Activated T-cell treated with anti-CD3 and anti-CD28 coated beads for 48 hours (primary cell): ENCODE measurements at places on chromosomes 13 and 19.
A peak's percentile ranks its signal among the peaks of the same experiment; 100 is the strongest.

GRCh38 chr19:41501854-41502253 is 58.9 kb downstream of the ERICH4 start:
- DNase-seq = no peak

- no peak for DNase-seq
Measured at GRCh38 chr13:40402931-40403431, 263.5 kb downstream of the FOXO1 start.

DNA sequence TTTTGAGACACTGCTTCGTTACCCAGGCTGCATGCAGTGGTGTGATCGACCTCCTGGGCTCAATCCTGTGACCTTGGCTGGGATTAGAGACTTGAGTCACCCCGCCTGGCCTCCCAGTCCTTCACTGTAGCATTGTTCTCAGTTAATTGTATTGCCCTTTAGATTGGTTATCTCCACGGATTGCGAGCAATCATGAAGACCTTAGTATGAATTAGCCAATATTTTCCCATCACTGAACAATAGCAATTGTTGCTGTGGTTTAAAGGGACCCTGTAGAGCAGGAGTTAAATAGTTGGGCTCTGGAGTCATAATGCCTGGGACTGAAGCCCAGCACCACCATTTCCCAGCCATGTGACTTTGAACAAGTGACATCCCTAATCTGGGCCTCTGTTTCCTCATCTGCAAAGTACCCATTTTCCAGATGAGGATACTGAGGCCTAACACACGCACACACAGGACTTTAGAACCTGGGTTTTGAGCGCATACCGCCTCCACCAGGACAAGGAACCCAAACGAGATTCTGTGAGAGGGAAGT is 8.4 kb downstream of the PPP1R14A start:
- no peak for DNase-seq

- DNase-seq = no peak
Measured at GRCh38 chr19:709196-709964, 645 bp downstream of the PALM start.

- no peak for DNase-seq
Measured at GRCh38 chr19:8630796-8631424, 477 bp downstream of the NFILZ start.

GRCh38 chr19:30810726-30811125 is 438.5 kb downstream of the ZNF536 start:
- no peak for DNase-seq

DNA sequence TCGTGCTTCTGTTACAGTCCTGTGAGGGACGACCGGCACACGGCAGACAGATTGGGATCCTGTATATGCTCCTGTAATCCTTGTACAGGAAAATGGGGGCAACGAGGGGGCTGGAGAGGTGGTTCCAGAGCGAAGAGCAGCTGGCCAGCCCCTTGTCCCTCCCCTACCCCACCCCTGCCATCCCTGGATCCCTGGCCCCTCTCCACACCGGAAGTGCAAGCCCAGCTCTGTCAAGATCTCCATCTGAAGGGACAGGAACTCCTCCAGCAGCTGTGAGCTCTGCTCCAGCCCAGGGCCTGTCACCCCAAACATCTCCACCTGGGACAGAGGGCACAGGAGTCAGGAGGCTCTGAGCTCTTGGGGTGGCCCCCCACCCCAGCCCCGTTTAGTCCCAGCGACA is 5.5 kb upstream of the CCER2 start:
- DNase-seq = no peak

- no peak for DNase-seq
Measured at GRCh38 chr13:109494925-109495369, 291.4 kb downstream of the IRS2 start.

DNA sequence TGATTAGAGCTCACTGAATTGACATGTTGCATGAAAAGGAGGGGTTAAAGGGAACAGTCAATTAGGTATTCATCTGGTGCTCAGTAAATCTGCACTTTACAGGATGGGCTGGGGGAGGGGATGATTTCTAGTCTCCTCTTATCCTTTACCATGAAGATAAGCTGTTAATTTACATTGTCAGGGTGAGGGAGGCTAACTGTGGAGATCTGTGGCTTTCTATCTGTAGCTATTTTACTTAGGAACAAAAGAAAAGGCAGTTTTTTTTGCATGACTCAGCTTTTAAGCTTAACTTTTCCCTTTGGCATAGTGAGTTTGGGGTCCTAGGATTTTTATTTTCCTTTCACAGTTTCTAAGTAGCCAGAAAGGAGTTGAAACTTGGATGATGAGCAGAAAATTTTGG is 253.3 kb downstream of the LMO7 start:
- DNase-seq = no peak

- DNase-seq = no peak
Measured at GRCh38 chr19:10207026-10207425, 12.3 kb upstream of the DNMT1 start.

GRCh38 chr13:38758277-38758676 is 71.4 kb downstream of the FREM2 start:
- no peak for DNase-seq

DNA sequence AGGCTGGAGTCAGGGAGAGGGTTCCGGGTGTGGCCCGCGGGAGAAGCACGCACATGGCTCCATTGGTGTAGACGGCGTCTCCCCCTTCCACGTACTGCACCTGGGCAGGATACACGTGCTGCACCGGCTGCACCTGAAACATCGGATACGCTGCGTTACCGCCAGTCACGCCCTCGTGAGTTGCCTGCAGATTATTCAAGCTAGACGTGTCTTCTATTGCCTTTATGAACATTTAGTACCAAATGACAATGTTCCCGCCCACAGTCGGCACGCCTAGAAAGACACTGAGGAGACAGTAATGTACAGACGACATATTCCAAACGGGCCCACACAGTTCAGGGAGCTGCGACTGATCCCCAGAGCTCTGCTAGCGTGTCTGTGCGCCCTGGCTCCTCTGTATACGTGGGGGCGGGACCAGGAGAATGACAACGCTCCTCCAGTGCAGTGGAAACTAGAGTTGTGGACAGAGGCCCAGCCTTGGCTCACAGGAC is 64.1 kb upstream of the RANBP3 start:
- DNase-seq = no peak

GRCh38 chr19:16829010-16829821 is at the start of gene SIN3B:
SIN3B (plus strand) TSS chr19:16829398; CDS start chr19:16829421, 23 bp downstream.
- DNase-seq = peak; percentile 87

DNA sequence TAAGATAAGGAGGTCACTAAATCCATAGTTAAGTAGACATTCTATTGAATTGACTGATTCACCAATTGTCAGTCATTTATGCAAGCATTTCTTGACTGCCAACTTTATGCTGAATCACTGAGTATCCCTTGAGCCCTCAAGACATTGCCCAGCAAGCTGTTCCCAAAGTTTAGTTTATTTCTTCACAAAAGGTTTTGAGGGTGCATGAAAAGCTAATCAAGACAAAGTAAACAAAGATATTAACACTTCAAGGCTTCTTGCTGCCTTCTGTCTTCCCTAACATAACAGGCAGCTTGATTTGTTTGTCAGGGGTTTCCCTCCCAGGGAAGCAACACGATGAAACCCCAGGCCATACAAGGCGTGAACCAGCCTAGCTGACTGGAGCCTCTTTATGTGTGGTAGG is 374.4 kb downstream of the SPRY2 start:
- DNase-seq = no peak

GRCh38 chr13:54945973-54946372 is 1917.4 kb downstream of the OLFM4 start:
- no peak for DNase-seq

GRCh38 chr19:49642492-49643035 is 555 bp downstream of the SCAF1 start:
- DNase-seq = no peak

- DNase-seq = no peak
Measured at GRCh38 chr13:98033277-98034247, 80.1 kb downstream of the IPO5 start.

DNA sequence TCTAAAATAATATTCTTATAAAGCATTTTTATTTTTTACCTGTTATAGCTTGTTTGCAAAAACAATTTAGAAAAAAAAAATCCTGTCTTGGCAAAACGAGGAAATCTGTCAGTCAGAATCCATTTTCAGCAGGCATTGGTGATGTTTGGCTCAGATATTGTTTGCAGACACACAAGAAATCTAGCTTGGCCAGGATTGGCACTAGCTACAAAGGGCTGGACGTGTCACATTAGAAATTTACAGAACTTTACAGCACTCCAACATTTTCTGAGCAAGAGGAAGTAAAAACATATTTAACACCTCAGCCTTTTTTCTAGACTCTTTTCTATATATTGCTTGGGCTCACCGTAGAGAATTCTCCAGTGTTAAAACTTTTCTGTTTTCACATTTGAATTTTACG is 9.9 kb downstream of the ZNF91 start:
- no peak for DNase-seq

DNA sequence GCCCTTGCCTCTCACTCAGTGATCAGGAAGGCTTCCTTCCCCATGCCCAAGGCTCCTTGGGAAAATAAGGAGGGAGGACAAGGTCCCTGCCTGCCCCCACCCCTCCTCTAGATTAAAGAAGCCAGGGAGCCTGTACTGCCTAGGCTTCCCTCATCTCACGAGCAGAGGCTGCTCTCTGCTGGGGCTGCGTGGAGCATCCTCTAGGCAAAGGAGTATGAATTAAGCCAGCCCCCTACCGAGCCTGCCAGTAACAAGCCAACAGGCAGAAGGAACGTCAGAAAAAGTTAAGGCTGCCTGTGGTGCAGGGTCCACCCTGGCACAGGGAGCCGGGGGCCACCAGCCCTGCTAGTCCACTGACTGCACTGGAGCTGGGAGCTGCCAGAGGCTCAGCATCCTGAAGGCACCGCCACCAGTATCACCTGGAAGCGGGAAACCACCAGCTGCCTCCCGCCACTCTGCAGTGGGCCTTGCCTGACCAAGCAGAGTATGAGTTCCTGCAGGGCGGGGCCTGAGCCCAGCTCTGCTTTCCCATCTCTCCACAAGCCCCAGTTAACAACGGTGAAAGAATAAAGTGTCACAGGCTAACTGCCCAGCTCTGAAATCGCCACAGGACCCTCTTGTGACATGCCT is 6.8 kb downstream of the NAPA start:
- DNase-seq = no peak

DNA sequence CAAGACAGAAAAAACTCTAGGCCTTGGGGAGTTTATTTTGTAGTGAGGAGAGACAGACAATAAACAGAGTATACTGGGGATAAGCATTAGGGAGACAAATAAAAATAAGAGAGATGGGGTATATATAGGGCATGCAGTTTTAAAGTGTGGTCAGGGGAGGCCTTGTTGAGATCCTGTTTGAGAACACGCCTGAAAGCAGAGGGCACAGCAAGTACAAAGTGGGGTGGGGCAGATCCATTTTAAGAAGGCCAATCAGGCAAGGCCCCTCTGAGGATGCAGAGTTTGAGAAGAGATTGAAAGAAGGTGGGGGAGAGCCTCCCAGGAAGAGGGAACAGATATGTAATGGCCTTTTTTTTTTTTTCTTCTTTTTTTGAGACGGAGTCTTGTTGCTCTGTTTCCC is 2.1 kb downstream of the PPP2R1A start:
- DNase-seq = no peak

GRCh38 chr19:28887920-28888618 is 324.9 kb downstream of the UQCRFS1 start:
- DNase-seq = no peak
